ENCODE measurements at places on chromosomes 1 and 21.

GRCh38 chr1:19882111-19883071 lies at the start of gene OTUD3:
OTUD3 (plus strand) TSS chr1:19882395; CDS start chr1:19882514, 119 bp downstream.
- peak; percentile 99 for DNase-seq

DNA sequence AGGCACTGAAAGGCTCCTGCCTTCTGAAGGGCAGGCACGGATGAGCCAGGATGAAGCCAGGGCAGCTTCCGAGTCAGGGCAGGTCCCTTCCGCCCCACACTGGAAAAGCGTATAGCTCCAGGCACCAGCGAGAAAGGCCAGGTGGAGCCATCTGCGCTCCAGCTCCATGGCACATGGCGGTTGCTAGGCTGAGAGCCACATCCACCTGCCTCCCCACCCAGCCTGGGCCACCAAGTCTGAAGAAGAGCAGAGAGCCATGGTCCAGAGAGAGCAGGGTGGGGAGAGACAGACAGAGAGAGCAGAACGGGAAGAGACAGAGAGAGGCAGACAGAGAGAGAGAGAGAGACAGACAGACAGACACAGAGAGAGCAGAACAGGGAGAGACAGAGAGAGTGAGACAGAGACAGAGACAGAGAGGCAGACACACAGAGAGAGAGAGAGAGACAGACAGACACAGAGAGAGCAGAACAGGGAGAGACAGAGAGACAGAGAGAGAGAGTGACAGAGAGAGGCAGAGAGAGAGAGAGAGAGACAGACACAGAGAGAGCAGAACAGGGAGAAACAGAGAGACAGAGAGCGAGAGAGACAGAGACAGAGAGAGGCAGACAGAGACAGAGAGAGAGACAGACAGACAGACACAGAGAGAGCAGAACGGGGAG lies 5.2 kb downstream of the FNDC10 start:
- no peak for DNase-seq

- no peak for DNase-seq
These were observed 146.9 kb downstream of the RWDD3 start for GRCh38 chr1:95380909-95381308.

GRCh38 chr1:56403321-56403720 lies 176.0 kb downstream of the PLPP3 start:
- DNase-seq = no peak

GRCh38 chr1:52534928-52535764 lies 17.7 kb downstream of the TUT4 start:
- DNase-seq = no peak

GRCh38 chr1:192998536-192998935 lies 60.6 kb downstream of the UCHL5 start:
- no peak for DNase-seq

GRCh38 chr1:26112407-26112775 lies 767 bp downstream of the PDIK1L start:
- no peak for DNase-seq

DNA sequence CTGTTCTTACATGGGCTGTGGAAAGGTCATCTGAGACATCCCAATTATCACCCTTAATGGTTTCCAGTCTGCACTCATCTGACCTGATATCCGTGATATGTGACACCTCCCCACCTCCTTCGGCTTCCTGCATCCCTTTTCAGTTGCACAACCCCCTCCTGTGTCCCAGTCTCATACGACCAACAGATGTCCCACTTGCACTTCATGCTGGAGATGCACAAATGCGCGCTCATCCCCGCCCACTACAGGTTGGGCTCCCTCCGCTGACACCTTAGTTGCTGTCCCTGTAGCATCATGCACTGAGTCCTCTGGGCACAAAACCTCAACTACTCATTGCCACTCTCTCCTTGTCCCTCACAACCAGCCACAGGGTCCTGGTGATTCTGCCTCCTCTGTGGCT lies 94.4 kb downstream of the MIS18A start:
- DNase-seq = no peak

Measured in renal cortex interstitium (tissue), 15 donors.